ENCODE measurements at places on chromosomes 12 and 14.

DNA sequence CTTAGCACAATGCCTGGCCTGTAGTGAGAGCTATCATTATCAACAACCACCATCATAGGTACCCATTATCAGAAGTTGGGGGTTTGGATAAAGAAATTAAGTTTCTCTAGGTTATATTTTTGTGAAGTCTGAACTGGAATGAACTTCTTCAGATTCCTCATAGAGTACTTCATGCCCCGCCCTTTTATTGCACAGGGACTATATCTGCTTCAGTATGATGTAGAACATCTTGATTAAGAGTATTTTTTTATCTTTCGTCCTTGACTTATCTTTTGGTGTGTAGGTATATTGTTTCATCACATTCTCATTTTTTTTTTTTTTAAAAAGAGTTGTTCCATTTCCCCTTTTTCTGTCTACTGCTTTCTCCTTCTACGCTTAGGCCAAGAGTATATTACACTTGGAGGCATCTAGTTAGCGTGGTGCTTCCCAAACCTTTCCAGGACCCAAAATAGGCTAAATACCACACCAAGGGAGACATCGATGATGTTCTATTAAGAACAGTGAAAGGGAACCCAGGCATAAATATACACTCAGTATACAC, 467.5 kb downstream of the ZFP36L1 start:
- no peak for DNase-seq

- peak; percentile 24 for DNase-seq
These were observed 9.8 kb upstream of the PARP11 start for GRCh38 chr12:3882896-3883564.

GRCh38 chr12:63845726-63846125, 1.2 kb downstream of the SRGAP1 start:
- peak; percentile 6 for DNase-seq

DNA sequence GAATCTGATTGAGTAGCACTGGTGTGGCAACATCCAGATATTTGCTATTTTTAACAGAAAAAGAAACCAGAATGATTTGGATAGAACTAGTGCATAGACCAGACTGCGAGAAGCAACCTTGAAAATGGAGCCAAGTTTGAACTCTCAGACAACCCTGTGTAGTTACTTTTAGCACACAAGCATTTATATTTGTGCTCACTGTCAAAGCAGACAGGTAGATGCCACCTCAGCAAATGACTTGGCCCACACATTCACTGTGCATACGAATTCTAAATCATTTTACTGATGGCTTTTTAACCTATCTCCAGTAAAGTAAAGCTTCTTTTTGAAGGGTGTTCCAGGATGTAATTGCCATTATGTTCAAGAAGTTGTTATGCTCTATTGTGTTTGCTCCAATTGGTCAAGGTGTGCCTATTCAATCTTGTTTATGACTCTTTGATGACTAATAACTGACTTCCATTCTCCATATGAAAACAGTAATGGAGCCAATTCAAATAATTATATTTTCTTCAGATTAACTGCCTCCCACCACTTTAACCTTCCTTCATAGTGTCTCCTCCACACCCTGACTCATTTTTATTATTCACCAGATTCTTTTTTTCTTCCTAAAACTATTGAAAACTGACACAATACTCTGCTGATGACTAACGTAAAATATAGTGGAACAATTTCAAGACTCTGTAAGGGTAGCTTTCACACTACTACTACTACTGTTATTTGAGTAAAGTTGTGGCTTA, 138.5 kb downstream of the CCER1 start:
- no peak for DNase-seq

- DNase-seq, result no peak
These were observed 25.0 kb downstream of the MFAP5 start for GRCh38 chr12:8637666-8638065.

- no peak for DNase-seq
These were observed 31.5 kb downstream of the CLEC1A start for GRCh38 chr12:10067264-10067663.
